ENCODE measurements at places on chromosomes 4 and X.

DNA sequence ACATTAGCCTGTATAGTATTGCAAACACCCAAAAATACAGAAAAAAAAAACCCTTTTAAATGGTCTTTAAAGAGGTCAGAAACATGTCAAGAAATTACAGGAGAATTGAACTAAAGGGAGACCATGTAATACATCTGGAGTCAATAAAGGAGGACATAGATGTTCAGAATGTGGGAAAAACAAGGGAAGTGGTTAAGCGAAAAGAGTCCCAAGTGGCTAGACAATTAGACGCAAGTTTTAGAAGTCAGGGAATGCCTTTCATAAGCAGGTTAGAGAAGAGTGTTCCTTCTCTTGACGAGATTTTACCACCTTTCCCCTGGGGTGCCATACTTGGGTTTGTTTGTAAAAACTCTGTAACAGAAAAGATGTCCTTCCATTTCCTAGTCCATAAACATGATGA, 7.8 kb downstream of the LNX1 start:
- H3K36me3 ChIP-seq, result no peaks in the 10 kb centered on the region
- H3K27ac ChIP-seq, result no peak overlapping the region
- H3K4me3 ChIP-seq, result no peak overlapping the region
- no peak for DNase-seq

- no peak for DNase-seq
- peaks cover 13% of the 10 kb centered on the region for H3K4me1 ChIP-seq
- no peak overlapping the region for H3K4me3 ChIP-seq
- no peak overlapping the region for H3K27ac ChIP-seq
- H3K27me3 ChIP-seq, result no peaks in the 10 kb centered on the region
- H3K36me3 ChIP-seq, result no peaks in the 10 kb centered on the region
Observed at GRCh38 chr4:53189011-53189410, 176.8 kb downstream of the SCFD2 start.

DNA sequence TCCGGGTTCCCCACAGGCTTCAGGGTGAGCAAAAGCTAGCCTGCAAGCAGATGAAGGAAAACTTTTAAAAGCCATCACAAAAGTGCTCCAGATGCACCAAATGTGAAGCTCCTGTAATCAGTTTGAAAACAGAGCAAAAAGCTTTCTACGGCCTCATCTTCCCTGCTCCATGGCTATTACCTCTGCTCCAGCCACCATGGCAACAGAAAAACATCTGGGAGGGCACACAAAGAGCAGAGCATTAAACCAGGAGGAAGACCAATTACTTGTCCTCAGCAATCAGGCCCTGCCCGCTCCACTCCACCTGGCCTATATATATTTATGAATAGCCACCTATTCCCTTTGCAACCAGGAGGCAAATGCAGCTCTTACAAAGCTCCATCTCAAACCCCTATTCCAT, 33.6 kb downstream of the TMEM154 start:
- no peaks in the 10 kb centered on the region for H3K27me3 ChIP-seq
- no peak overlapping the region for H3K27ac ChIP-seq
- H3K4me1 ChIP-seq, result no peaks in the 10 kb centered on the region
- no peak overlapping the region for H3K4me3 ChIP-seq
- no peak for DNase-seq
- no peaks in the 10 kb centered on the region for H3K36me3 ChIP-seq

DNA sequence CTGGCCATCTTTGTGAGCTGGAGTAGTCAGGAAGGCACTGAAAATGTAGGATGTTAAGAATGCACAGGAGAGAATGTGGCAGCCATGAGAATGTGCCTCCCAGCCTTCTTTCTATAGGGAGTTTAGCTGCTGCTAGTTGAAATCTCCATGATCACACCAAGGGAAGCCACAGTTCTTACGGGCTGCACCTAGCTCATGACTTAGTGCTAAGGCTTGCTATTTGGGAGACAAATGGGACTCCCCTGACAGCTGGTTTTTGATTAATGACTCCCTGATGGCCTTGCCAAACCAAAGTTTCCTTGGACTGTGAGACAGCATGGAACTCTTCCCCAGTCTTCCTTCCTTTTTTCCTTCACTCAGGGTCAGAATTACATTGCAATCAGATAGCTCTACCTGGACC, 9.2 kb downstream of the CTSO start:
- H3K36me3 ChIP-seq, result peaks cover 25% of the 10 kb centered on the region
- H3K4me3 ChIP-seq, result no peak overlapping the region
- H3K27ac ChIP-seq, result no peak overlapping the region

DNA sequence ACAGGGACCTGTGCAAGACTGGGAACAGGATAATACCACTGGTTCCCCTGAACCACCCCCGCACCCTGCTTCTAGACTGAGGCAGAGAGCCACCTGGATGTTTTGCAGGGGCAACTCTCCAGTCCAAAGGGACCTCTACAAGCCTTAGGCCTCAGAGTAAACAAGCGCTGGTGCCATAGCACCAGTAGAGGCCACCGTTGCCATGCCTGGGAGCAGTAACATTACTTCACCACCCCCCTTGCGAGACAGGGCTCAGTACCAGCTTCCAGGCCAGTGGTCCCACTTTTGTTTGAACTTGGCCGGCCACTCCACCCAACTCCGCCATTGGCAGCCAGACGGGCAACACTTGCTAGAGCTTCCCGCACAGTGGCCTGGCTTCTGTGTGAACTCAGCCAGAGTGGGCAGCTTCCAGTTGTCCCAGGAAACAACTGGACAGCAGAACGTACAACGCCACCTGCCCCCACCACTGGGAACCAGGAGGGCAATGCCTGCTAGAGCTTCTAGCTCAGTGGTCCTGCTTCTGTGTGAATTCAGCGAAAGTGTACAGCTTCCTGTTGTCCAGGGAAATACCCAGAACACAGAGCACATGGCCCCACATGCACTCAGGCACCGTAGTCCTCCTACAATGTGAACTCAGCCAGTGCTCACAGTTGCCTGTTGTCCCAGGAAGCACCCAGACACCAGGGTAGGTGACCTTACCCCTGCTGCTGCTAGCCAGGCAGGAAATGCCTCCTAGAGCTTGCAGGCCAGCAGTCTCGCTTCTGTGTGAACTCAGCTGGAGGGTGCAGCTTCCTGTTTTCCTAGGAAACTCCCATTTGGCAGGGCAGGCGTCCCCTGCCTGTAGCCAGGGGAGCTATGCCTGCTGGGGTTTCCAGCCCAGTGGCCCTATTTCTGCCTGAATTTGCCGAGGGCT, 39.9 kb upstream of the PCDH19 start:
- no peak overlapping the region for H3K4me3 ChIP-seq
- no peaks in the 10 kb centered on the region for H3K4me1 ChIP-seq

DNA sequence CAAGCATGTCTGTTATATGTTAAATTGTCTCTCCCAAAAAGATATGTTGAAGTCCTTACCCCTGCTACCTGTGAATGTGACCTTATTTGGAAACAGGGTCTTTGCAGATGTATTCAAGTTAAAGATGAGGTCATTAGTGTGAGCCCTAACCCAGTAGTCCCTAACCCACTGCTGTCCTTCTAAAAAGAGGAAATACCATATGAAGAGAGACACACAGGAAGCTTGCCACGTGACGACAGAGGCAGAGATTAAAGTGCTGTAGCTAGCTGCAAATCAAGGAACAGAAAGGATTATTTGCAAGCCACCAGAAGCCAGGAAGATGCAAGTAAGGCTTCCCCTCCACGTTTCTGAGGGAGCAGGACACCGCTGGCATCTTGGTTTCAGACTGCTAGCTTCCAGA, 150.1 kb downstream of the HNRNPD start:
- H3K27ac ChIP-seq, result no peak overlapping the region
- no peaks in the 10 kb centered on the region for H3K27me3 ChIP-seq
- H3K4me1 ChIP-seq, result no peaks in the 10 kb centered on the region
- no peaks in the 10 kb centered on the region for H3K36me3 ChIP-seq

DNA sequence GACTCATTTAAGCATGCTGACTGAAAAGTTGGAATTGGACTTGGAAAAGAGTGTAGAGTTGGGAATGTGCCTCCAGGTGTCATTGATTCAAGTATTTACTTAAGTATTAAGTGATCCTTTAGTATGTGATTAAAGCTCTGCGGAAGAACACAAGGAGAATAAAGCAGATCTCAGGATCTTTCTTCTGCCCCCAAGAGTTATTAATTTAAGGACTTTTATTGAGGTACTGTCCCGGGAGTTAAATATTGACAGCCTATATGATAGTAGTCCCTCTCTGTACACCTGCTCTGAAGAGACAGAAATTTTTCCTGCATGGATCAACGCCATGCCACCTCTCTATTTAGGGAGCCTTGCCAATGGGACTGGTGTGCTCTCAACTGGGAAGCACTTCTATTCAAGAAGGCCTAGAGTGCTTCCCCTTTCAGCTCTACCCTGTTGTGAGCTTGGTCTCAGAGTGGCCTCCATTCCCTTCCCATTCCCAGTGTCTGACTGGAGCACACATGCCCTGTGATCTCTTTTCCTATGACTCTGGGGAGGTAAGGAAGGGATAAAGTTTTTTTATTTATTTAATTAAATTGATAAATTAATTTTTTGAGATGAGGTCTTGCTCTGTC, 75.9 kb downstream of the SHISA3 start:
- no peaks in the 10 kb centered on the region for H3K4me1 ChIP-seq
- DNase-seq, result no peak
- H3K36me3 ChIP-seq, result no peaks in the 10 kb centered on the region
- no peak overlapping the region for H3K27ac ChIP-seq
- no peak overlapping the region for H3K4me3 ChIP-seq

DNA sequence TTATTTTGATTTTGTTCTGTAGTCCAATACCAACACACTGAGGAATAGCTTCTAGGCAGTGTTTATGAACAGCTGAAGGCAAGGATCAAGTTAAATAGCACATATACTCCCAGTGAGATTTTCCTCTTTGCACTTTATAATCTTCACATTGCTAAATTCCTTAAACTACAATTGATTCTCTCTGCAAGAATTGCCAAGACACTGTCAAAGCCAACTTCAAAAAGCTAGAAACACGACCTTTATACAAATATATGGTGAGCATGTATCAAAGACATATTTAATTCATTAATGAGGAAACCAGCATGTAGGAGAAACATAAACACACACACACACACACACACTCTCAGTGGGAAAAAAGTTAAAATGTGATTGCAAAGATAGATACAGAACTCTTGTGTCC, 86.4 kb upstream of the FAM9C start:
- no peaks in the 10 kb centered on the region for H3K36me3 ChIP-seq
- H3K4me1 ChIP-seq, result no peaks in the 10 kb centered on the region
- H3K4me3 ChIP-seq, result no peak overlapping the region

GRCh38 chr4:69930768-69931167, at the start of gene CSN1S1:
Gene CSN1S1 (plus strand): TSS chr4:69931068. CDS start chr4:69932556, 1,488 bp downstream.
- no peak for DNase-seq
- H3K4me3 ChIP-seq, result no peak within 1 kb of the TSS
- no peaks in the 10 kb centered on the region for H3K27me3 ChIP-seq

DNA sequence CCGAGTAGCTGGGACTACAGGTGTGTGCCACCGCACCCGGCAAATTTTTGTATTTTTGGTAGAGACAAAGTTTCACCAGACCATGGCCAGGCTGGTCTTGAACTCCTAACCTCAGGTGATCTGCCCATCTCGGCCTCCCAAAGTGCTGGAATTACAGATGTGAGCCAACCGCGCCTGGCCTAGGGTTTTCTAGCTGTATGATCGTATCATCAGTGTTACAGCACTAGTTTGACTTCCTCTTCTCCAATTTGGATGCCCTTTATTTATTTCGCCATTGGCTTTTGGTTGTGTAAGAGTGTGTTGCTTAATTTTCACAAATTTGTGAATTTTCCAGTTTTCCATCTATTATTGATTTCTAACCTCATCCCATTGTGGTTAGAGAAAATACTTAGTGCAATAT, 5.2 kb downstream of the TKTL1 start:
- no peaks in the 10 kb centered on the region for H3K27me3 ChIP-seq
- H3K4me3 ChIP-seq, result no peak overlapping the region
- H3K4me1 ChIP-seq, result no peaks in the 10 kb centered on the region
- no peak for DNase-seq
- H3K36me3 ChIP-seq, result no peaks in the 10 kb centered on the region

DNA sequence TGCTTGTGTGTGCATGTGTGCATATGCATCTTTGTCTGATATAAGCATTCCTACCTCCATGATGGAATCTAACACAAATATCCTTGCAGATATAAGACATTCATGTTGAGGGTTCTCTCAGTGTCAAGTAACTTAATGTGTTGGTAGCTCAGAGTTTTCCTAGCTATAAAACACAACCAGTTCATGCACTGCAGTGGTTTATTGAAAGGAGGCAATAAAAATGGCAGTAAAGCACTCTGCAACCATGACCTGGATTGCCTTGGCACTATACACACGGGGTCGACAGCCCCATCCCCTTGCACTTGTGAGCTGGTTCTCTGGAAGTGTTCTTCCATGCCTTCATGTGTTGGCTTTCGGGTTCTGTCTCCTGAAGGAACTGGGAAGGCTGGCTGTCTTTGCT, 38.9 kb downstream of the GPC4 start:
- DNase-seq, result no peak
- no peak overlapping the region for H3K27ac ChIP-seq

- no peak for DNase-seq
- H3K27ac ChIP-seq, result no peak overlapping the region
- peaks cover 98% of the 10 kb centered on the region for H3K36me3 ChIP-seq
- no peaks in the 10 kb centered on the region for H3K4me1 ChIP-seq
- H3K27me3 ChIP-seq, result no peaks in the 10 kb centered on the region
Observed at GRCh38 chr4:38920186-38920585, 52.6 kb downstream of the FAM114A1 start.

- no peak overlapping the region for H3K4me3 ChIP-seq
- no peak overlapping the region for H3K27ac ChIP-seq
- H3K4me1 ChIP-seq, result no peaks in the 10 kb centered on the region
- no peaks in the 10 kb centered on the region for H3K27me3 ChIP-seq
Observed at GRCh38 chr4:2451821-2452785, 16.8 kb upstream of the RNF4 start.

DNA sequence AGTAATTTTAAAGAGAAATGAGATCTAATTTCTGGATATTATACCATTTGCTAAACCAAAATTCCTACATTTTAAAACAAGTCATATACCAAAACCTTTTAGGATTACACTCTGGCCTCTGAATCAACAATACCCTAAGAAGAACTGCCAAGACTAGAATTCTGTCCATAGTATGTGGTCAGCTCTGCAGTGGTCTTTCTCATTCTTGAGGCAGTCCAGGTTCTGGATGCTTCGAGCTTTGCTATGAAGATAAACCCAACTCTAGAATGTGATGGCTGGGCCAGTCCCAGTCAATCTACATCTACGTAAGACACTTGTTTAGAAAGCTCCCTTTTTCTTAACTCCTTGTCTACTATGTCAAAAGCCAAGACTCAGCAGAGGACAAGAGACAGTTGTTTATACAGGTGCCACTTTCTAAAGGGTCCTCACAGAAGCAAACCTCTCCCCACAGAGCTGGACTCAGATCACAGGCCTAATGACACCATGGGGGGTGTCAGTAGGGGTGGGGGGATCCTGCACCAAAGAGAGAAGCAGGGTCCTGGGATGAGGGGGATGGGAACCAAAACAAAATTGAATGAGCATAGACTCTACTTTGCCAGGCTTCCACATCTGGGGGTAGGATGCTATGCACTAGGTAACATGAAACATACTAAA, 63.2 kb downstream of the SH3RF1 start:
- H3K27ac ChIP-seq, result no peak overlapping the region
- H3K4me1 ChIP-seq, result peaks cover 12% of the 10 kb centered on the region
- no peak for DNase-seq

- DNase-seq, result peak; percentile 93
- no peaks in the 10 kb centered on the region for H3K27me3 ChIP-seq
- H3K27ac ChIP-seq, result peak overlapping the region; percentile 86
- H3K4me3 ChIP-seq, result no peak overlapping the region
Observed at GRCh38 chr4:38529189-38530115, 134.5 kb upstream of the KLF3 start.
